ENCODE measurements at places on chromosomes 3 and 15.

DNA sequence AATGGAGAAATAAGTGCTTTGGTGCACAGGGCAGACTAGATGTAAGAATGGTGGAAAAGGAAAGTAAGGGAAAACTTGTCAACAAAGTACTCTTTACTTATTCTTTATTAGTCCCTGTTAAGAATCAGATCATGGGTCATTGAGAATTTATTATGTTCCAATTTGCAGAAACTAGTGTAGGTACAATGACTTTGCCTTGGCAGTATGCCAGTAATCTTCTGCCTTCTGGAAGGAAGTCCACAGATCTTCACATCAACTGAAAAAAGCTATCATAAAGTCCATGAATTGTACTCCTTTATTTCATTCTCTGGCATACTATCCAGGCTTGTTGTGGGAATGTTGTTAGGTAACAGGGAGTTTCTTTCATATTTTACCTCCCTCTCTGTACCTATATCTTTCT lies 88.2 kb upstream of the FLNB start:
- no peak for DNase-seq

DNA sequence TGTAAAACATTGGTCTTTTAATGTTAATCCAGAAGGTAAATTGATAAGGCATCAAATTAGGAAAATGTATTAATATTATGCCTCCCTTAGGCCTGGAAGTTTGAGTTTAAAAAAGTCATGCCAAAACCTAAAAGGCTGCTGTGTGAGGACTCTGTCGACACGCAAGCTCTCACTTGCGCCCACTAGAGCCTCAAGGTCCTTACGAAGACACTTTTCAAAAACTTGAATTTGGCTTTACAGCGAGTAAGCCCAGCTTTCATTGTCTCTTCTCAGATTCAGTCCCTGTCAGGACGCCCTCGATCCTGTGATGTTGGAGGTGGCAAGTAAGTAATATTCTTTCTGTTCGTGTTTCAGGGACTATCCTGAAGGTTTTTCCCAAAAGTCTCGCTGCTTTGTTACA lies 89.7 kb downstream of the CRTC3 start:
- DNase-seq, result no peak

DNA sequence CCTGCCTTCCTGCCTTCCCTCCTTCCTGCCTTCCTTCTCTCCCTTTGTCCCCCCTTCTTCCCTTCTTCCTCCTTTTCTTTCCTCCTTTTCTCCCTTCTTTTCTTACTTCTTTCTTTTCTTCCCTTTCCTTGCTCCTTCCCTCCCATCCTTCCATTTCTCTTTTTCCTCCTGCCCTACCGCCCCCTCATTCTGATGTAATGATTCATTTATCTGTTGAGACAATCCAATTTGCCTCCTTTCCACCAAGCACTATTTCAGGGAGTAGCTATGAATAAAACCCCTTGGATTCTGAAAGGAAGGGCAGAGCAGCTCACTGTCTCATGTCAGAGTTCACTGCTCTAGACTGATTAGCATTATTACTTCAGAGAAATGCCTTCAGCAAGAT lies 462.6 kb downstream of the PDCD6IP start:
- DNase-seq, result no peak

DNA sequence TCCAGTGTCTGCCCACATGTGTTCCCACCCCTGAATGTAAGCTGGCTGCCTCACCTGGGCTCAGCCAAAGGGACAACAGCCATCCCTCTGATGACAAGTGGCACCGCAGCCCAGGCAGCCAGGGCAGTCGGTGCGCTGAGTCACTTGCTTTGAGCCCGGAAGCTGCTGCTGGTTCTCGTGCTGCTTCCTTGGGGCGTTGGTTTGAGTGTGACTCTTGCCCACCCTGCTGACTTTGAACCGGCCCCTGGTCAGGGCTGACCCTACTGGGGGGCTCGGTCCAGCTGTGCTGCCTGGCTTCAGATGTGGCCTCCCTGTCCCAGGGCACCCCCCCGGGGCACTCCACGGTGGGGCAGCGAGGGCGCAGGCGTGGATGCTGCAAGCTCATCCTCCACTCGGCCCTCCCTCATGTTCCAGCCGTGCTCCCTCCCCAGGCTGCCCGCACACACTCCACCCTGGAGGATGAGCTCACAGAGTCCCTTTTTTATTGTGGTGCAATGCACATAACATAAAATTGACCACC lies 62.1 kb downstream of the EFCAB12 start:
- DNase-seq, result no peak

DNA sequence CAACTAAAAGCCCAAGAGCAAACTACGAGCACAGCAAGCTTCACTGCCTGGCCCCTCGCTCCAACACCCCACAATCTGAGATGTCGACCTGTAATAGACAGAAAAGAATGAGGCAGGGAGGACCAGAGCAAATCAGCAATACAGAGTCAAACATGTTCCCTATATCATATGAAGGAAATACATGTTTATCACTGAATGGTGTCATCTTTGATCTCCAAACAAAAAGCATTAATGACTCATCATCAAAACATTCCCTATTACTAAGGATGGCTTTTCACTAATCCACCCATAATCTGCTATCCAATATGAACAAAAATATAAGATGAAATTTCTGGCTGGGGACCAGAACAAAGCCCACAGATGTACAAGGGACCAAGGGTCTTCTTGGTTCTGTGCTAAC lies 34.7 kb downstream of the MYO5A start:
- DNase-seq, result no peak

- DNase-seq, result no peak
Observed at GRCh38 chr15:77525907-77526594, 105.4 kb downstream of the HMG20A start.

DNA sequence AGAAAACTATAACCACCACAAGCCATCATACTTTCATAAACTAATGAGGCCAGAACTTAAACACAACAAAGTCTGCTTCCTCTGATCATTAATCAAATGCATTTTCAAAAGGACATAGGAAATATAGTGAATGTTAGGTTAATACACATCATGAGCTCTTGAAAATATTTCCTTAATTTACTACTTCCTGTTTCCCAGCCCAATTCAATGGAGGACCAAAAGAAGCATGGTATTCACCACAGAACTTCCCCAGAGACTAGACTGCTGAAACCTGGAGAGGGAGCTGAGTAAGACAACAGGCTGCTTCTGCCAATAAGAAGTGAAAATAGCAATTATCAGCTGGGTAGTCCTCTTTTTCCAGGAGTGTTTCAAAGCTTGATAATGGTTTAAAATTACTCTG lies 250.3 kb downstream of the ULK4 start:
- no peak for DNase-seq

GRCh38 chr15:47610736-47611135 lies 106.6 kb upstream of the SEMA6D start:
- no peak for DNase-seq

DNA sequence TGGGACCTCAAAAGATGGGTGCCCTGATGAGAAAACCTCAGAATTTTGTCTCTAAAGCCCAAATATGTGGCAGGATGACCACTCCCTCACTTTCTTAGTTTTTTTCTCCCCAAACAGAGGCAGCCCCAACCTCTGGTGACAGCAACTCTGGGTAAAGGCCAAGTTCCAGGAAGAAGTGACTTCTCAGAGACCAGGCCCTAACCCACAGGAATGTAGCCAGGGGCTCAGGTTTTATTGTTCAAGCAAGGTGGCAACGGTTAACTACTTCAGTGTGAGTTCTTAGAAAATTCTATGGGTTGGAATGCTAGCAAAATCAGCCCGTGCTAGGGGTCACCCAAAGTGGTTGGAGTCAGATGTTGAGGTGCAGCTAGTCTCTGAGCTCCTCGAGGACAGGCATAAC lies 5.1 kb upstream of the DNAJA4 start:
- no peak for DNase-seq

- no peak for DNase-seq
Observed at GRCh38 chr3:9248522-9249271, 749 bp downstream of the SRGAP3 start.

DNA sequence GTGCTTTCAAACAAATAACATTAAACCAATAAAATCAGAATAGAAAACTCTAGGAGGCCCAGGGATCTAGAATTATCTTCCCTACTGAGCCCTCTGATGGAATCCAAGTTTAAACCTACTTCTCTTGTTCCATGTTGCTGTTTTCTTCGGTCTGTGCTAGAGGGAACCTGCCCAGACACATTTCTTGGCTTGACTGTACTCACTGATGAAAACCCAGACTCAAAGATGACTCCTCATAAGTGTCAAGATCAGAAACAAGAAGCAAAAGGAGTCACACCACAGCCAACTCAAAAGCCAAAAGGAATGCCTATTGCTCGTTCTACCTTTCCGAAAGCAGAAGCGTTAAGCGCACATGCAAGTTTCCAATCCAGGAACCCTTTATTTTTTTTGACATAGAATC lies 31.6 kb downstream of the SCAP start:
- no peak for DNase-seq

DNA sequence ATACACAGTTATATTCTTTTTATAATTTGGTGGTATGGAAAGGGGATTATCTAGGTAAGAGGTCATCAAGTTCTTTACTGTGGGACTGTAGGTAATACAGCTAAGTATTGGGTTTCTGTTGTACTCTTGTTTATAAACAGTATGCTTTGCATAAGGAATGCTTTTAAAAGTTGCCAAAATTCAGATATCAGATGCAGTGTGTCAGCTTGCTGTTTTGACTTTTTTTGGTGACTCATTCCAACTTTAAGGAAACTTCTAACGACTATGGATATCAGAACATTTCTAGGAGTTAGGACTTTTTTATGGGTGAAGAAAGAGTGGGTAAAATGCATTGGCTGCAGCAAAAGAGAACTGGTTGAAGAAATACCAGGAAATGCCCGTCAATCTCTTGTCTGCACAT lies 2.8 kb downstream of the SCAANT1 start:
- DNase-seq, result no peak

DNA sequence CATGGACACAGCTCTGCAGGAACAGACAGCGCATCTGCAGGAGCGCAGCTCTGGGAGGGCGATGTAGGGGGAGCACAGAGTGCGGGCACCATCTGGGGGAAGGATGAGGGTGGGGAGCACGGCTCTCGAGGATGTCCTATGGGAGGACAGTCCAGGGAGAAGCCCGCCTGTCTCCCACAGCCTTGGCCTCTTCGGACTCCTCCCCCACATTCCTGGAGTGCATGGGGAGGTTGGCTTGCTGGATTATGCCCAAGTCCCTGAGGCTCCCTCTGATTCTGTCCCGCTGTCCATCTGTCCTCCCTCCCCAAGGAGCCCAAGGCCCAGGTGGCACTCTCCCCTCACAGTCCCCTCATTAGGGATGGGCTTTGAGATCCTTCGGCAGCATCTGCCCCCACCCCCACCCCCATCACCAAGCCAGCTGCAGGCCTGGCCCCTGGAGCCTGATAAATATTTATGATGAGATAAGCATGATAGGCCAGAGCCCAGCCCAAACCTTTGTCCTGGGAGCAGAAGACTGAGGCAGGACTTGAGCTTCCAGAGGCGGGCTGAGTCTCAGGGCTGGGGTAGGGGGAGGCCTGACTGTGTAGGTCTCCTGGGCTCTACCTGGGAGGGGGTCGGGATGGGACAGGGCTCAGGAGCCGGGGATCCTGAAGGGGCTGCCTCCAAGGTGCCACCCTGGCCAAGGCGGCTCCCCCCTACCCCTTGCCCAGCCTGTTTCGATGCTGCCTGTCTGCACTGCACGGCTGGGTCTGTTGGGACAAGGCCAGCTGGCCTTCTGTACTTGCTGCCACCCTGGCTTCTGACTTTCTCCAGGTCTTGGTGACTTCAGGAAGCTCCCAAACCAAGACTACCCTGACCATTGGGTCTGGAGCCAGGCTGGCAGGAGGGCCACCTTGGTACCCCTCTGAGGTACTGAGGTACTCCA lies 28.6 kb upstream of the SEMA3F start:
- DNase-seq, result no peak

GRCh38 chr15:81069356-81069755 lies 64.7 kb upstream of the CFAP161 start:
- no peak for DNase-seq

DNA sequence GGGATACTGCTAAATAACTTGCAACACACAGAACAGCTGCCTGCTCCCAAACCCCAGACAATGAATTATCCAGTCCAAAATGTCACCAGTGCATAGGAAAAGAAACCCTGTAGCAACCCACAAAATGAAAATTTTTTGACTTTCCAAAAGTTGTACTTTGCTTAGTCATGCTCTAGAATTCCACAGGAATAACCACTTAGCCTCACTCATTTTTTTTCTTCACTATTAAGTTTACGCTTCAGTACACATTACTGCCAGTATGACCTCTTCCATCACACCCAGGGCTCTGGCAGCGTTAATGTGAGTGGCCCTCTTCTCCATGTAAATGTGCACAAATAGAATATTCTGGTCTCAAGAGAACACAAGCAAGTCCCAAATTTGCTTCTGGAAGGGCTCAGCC lies 259.8 kb downstream of the MAGI1 start:
- no peak for DNase-seq

DNA sequence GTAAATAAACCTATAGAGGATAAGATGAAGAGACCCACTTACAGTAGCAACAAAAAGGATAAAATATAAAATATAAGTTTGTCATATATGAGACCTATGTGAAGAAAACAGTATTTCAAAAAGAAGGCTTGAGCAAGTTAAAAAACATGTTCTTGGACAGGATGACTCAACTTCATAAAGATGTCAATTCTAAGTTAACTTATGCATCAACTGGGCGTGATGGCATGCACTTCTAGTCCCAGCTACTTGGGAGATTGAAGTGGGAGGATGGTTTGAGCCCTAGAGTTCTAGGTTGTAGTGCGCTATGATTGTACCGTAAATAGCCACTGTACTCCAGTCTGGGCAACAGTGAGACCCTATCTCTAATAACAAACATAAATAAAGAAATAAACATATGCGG lies 59.7 kb downstream of the PDCD6IP start:
- no peak for DNase-seq

GRCh38 chr3:134832585-134832984 lies 37.5 kb downstream of the EPHB1 start:
- DNase-seq, result no peak

- DNase-seq, result no peak
Observed at GRCh38 chr3:66416556-66417304, 84.1 kb downstream of the LRIG1 start.

DNA sequence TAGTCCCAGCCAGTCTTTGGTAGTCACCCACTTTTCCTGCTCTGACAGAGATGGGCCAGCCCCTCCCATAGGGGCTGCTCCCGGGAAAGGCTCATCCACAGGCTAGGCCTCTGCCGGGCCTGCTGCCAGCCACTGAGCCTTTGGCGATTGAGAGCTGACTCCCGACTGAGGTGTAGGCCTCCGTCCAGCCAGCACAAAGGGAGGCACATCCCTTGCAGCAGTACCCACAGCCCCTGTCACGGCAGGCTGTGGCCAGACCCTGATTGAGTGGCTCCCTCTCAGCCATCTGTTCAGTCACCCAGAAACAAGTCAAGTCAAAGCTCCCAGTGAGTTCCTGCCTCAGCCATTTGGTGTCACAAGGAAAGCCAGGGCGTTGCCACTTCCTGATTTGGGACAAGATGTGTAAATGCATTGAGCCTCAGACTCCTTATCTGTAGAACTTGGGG lies 6.2 kb upstream of the PAK6 start:
- no peak for DNase-seq

GRCh38 chr3:102361101-102361500 lies 73.7 kb upstream of the ZPLD1 start:
- no peak for DNase-seq
